ENCODE measurements at places on chromosomes 3 and 15.

DNA sequence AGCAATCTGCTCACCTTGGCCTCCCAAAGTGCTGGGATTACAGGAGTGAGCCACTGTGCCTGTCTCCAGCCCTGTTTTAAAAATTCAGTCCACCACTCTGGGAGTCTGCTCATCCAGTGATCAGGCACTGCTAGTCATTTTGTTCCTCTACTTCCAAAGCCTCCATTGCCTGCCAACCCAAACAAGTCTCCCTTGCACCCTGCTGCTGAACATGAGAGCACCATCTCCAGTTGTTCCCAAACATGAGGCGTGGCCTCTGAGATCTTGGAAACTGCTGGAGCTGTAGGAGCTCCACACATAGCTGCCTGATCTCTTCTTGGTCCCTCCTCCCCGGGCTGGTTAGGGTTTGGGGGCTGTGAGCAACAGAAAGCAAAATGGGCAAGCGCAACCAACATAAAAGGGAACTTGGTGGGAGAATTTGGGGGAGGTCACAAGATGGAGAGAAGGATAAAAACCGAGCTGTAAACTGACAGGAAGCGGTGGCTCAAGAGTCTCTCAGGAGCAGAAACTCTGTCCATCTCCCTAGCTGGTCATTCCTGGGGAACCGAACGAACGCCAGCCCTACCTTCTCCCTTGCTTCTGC, 49.6 kb upstream of the TLE3 start:
- no peak for DNase-seq

- no peak for DNase-seq
These were observed 188.6 kb upstream of the TBL1XR1 start for GRCh38 chr3:177385831-177386301.

- DNase-seq, result no peak
These were observed 416.5 kb downstream of the PLCL2 start for GRCh38 chr3:17301271-17301670.

DNA sequence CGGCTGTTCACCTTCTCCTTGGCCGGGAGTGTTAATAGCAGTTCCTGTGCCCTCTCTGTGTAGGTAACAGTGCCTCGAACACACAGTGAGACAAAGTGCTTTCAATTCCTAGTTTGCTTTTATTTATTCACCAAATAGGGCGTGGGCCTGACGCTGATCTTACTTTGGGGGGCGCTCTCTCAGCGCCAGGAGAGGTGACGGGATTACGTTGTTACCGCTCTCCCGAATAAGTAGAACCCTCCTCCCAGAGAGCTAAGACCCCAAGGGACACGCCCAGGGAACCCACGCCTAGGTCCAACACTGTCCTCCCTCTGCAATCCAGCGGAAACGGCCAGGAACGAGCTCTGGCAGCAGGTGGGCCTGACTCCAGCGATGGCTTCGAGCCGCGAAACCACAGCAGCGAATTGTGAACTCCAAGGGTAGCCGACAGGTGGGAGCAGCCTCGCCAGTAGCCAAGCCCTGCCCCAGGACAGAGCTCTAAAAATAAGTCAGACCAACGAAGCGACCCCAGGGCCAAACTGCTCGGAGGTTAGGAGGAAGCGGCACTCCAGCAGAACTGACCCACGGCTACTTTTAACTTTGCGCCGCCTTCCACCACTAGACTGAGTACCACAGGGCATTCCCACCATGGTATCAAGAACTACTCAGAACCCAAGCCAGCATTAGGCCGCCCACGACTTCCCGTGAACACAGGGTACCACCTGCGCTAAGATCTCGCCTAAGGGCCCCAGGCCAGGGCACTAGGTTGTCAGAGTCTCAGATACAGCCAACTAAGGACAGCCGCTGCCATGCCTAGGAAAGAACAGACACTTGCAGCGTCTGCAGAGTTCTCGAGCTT, 1.6 kb upstream of the SIN3A start:
- no peak for DNase-seq

Measured in activated CD8-positive, alpha-beta memory T cell treated with anti-CD3 and anti-CD28 coated beads for 1 hour (primary cell).